Activated naive CD8-positive, alpha-beta T cell treated with anti-CD3 and anti-CD28 coated beads, Interleukin-2, amount 10 ng/mL, durations not matched to agents 7 days and 5 days (primary cell): ENCODE measurements at places on chromosomes 7 and 10. TPM values are rescaled to one million over a fixed set of nuclear protein-coding genes. Genes with fewer than 3 reads are reported as not detected.

GRCh38 chr10:122285506-122286444, 14.7 kb downstream of the BTBD16 start:
- DNase-seq: no peak

- DNase-seq: no peak
Measured at GRCh38 chr10:78457804-78458482, 424.3 kb downstream of the RPS24 start.

DNA sequence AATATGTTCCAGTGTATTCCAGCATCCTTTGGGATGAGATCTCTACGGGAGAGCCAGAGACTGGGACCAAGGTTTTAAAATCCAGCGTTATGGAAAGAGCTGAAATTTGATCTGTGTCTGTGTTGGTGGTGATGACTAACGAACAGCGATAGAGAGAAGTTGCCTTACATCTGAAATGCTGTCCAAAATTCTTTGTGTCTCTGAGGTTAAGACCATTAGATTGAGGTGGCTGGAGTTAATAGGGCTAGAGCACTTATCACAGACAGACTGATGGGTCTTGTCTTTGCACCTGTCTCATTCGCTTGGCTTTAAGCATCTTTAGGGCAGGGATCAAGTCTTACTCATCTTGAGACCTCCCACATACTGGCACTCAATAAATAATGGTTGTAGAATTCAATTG, 41.0 kb upstream of the RAPGEF5 start:
- DNase-seq: no peak

DNA sequence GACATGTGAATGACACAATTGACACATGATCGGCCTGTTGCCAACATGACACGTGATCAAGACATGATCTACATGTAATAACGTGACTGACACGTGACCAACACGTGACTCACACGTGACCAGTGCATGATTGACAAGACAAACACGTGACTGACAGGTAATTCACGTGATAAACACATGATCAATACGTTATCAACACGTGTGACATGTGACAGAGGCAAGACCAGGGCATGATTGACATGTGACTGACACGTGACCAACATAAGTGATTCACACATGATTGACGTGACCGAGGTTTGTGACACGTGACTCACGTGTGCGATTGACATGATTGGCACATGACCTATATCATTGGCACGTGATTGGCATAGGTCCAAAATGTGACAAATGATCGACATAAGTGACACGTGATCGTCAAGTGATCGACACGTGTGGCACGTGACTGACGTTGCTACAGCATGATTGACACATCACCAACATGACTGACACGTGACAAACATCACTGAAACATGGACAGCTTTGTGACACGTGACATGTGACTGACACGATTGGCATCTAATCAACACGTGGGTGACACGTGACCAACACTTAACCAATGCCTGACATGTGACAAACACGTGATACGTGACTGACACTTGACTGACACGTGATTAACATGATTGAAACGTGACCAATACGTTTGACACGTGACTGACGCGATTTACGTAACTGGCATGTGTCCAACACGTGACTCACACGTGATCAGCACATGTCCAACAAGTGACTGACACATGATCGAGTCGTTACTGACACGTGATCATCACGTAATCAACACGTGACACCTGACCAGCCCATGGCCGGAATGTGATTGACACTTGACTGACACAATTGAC, 23.0 kb downstream of the CRPPA start:
- DNase-seq: no peak

- no peak for DNase-seq
Measured at GRCh38 chr10:46250898-46251856, 35.6 kb upstream of the ANTXRL start.

- DNase-seq: no peak
Measured at GRCh38 chr10:86785037-86785436, 28.6 kb downstream of the BMPR1A start.

DNA sequence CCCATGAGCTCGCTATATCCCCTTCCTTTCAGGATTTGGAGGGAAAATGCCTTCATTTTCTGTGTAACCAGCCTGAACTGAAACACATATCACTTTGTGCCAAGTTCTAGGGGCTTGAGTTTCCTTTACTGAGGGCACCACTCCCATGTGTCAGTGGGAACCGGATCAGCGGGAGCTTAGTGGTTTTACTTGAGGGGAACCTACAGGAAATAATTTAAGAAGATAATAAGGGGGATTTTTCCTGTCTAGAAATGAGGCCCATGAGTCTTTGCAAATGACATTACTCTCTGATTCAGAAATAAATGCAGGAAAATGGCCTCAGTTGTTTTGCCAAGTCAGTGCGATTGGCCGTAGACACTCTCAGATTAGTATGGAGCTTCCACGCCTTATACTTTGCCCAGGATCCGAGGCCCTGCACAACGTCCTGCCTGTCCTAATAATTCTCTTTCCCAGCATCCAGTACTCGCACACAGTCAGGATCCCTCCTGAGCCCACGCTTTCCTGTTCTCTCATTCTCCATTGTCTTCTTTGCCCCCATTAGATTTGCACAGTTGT, 86.4 kb upstream of the LYZL1 start:
- DNase-seq: no peak

GRCh38 chr10:15760681-15761080, 41.0 kb upstream of the ITGA8 start:
- DNase-seq: no peak

DNA sequence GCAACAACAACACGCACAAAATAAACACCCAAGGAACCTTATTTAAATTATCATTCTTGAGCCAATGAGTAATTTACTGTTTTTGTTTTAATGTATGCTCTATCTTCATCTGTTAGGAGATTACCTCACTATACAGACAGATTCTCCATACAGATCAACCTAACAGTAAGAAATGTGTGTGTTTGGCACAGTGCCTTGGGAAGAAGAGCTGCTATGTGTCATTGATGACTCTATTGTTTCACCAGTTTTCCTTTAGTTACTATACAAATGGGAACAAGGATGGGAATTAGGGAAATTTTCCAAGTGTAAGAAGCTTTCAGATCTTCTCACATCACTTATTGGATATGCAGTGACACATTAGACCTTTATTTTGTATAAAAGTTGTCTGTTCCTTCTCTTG, 640.3 kb downstream of the NRG3 start:
- no peak for DNase-seq

GRCh38 chr10:17047908-17048307, 81.7 kb downstream of the CUBN start:
- no peak for DNase-seq

GRCh38 chr10:1377740-1378397, 321.7 kb downstream of the WDR37 start:
- DNase-seq: no peak

GRCh38 chr7:136914016-136914415, 45.6 kb downstream of the CHRM2 start:
- DNase-seq: no peak

DNA sequence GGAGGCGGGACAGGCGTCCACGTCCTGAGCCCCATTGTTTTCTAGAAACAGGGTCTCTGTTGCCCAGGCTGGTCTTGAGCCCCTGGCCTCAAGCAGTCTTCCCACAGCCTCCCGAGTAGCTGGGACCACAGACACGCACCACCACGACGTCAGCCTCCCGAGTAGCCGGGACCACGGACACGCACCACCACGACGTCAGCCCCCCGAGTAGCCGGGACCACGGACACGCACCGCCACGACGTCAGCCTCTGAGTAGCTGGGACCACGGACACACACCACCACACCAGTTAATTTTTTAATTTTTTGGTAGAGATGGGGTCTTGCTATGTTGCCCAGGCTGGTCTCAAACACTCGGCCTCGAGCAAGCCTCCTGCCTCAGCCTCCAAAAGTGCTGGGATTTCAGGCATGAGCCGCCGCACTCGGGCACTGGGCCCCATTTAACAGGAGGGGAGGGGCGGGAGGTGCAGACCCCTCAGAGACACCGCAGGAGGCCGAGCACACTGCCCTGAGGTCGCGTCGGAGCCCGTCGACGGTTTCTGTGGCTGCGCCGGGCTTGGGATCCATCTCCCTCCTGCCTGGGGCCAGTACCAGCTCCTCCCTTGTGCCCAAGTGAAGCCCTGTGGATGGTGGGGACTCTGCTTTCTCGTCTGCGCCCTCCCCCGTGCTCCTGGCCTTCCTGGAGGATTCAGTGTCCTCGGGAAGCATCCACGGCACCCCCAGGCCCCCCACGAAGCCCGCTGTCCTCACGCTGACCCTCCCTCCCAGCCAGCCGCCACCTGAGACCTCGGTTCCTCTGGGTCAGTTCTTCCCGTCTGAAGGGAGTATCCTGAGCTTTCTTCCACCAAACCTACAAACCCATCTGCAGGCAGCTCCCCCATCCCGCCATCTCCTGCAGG, 13.0 kb downstream of the FAM20C start:
- DNase-seq: no peak

- DNase-seq: no peak
Measured at GRCh38 chr10:75470901-75471300, 39.5 kb downstream of the LRMDA start.

DNA sequence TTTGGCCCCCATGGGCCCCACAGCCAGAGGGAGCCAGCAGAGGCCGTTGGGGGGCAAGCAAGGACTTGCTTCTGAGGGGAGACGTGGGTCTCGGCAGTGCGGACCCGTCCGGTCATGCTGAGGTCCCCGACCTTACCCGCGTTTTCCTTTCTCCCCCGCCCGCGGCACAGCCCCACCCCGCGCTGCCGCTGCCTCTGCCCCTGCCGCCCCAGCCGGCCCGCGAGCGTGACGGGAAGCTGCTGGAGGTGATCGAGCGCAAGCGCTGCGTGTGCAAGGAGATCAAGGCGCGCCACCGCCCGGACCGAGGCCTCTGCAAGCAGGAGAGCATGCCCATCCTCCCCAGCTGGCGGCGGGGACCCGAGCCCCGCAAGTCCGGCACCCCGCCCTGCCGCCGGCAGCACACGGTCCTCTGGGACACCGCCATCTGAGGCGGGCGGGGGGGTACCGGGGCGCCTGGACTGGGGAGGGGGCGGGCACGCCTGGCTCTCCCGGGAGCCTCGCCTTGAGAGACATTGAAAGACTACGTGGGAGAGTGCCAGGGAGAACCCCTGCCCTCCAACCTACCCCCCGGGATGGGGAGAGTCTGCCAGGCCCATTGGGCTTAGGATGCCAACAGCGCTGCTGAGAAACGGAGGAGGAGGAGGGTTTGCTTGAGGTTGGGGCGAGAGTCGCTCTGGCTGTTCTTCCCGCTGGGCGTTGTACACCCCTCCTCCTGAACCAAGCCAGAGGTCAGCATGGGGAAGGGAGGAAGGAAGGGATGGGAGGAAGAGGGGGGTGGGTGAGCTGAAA, 9.9 kb downstream of the NYAP1 start:
- peak; percentile 77 for DNase-seq

GRCh38 chr7:728602-729001, 1.5 kb upstream of the PRKAR1B start:
- DNase-seq: peak; percentile 24

DNA sequence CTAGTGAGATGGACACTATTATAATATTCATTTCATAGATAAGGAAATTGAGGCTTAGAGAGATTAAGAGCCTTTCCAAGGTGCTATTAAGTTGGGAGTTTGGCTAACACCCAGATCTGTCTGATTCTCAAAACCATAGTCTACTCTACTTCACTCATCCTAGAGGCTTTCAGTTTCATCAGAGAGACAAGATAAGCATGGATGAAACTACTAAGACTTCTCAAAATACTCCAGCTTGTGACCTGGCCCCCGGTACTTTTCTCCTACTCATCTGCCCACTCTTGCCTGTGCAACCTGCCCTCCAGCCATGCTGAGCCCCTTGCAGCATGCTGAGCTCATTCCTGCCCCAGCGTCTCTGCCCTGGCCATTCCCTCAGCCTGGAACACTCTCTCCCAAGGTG, 12.2 kb upstream of the SLC35B4 start:
- no peak for DNase-seq

- no peak for DNase-seq
Measured at GRCh38 chr7:134645935-134646334, 718 bp upstream of the BPGM start.

DNA sequence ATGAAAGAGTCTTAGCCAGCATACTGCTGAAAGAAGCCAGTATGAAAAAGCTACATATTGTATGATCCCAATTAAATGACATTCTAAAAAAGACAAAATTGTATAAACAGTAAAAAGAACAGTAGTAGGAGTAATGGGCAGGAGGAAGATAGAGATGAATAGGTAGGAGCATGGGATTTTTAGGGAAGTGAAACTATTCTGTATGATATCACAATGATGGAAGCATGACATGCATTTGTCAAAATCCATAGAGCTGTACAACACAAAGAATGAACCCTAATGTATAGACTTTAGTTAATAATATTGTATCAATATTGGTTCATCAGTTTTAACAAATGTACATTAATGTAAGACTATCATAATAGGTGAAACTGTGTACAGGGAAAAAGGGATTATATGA, 147.9 kb downstream of the IMMP2L start:
- no peak for DNase-seq

GRCh38 chr7:28556025-28556424, 143.7 kb downstream of the CREB5 start:
- no peak for DNase-seq

DNA sequence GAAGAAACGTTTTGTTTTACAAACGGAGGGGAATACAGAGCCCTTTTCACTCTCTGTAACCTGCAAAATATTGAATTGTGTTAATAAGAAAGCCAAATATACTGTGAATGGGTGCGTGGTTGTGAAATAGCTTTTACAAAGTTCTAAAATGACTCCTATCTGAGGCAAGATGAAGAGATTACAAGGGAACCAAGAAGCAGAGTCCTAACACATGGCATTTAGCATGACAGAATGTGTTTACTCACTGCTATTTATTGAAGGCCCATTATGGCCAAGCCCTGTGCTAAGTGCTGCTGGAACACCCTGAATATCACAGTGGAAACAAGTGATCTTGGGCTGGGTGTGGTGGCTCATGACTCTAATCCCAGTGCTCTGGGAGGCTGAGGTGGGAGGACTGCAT, 12.9 kb downstream of the JCAD start:
- DNase-seq: no peak

DNA sequence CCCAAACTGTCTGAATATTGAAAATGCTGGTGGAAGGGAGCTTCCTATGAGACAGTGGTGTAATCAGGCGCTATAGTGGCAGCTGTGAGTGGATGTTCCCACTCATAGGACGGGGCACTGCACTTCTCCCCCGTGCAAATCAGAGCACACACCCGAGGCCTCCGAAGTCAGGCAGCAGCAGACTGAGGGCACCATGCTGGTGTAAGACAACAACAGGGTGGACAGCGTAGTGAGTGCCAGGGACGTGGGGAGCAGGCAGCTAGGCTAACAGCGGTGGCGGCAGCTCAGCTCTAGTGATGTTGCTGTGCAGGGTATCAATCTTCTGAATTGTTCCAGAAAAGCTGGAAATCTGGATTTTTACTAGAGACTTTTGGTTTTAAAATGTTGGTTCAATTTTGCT, 19.2 kb downstream of the C10orf53 start:
- no peak for DNase-seq

Gene NRP1
- 1.7 TPM for total RNA-seq

Gene C10orf95
- total RNA-seq: 0.54 TPM

Gene FGL2
- 10.7 TPM for total RNA-seq

Gene IKZF1
- total RNA-seq: 383 TPM

Gene NPC1L1
- not detected for total RNA-seq

Gene ADCY1
- total RNA-seq: 0.03 TPM

Gene SLC29A4
- total RNA-seq: 1.6 TPM

Gene SRRM3
- not detected for total RNA-seq

Gene PLAU
- 0.62 TPM for total RNA-seq

Gene VAX1
- not detected for total RNA-seq

Gene INMT
- 0.30 TPM for total RNA-seq

Gene ZP3
- total RNA-seq: 0.80 TPM
